Endodermal cell (in vitro differentiated cells): ENCODE measurements at places on chromosomes 13 and 19. TPM values are rescaled to one million over a fixed set of nuclear protein-coding genes. Genes with fewer than 3 reads are reported as not detected.
A peak's percentile ranks its signal among the peaks of the same experiment; 100 is the strongest.

DNA sequence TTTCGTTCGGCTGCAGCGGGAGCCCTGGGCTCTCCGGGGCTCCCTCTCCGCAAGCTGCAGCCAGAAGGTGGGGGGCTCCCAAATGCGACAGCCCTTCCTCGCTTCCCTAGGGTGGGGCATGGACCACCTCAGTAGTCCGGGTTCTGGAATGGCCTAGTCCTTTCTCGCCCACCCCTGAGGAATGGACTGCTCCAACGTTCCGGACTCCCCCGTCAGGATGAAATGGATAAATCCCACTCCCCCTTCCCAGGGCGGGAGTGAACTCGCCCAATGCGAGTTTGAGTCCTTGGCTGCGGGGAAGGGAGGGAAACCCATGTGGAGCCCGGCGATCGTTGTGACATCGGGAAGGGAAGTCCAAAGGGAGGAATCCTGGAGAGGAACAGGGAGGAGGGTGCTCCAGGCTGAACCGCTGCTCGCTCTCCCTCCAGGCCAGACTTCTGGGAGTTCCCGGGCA is 5.5 kb downstream of the HRC start:
- H3K4me1 ChIP-seq, result peaks cover 6% of the 10 kb centered on the region
- DNase-seq, result peak; percentile 93
- H3K27ac ChIP-seq, result peak overlapping the region; percentile 94
- peaks cover 14% of the 10 kb centered on the region for H3K27me3 ChIP-seq

DNA sequence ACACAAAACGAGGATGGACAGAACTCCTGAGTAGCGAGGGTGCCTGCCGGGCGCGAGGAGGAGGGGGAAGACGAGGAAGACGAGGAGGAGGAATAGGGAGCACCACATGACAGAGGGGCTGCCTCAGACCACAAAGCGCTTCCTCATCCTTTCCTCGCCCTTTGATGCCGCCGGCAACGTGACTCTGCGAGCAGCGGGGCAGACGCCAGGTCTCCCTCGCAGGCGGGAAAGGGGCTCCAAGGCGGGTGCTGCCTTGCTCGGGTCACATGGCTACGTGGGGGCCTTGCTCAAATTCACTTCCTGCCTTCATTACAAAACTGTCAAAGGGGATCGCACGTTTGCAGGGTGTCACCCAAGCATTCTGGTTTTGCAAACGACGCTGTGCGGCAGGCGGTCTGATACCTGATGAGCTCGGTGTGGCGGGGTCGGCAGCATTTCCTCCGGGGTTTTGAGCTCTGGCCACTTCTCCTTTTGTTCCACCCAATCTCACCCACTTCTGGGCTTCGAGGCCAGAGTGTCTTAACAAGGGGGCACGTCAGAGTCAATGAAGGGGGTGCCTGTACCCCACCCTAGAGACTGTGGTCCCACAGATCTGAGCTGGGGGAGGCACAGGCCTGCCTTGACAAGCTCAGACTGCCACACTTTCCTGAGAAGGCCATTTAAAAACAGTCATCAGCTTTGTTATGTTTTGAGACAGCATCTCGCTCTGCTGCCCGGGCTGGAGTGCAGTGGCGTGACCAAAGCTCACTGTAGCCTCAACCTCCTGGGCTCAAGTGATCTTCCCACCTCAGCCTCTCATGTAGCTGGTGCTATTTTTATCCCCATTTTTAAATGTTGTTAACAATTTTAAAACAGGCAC is 14.9 kb downstream of the MAP2K2 start:
- DNase-seq, result no peak
- no peaks in the 10 kb centered on the region for H3K4me1 ChIP-seq
- no peaks in the 10 kb centered on the region for H3K27me3 ChIP-seq
- no peak overlapping the region for H3K4me3 ChIP-seq
- no peak overlapping the region for H3K27ac ChIP-seq

GRCh38 chr13:23470790-23471614 is 37.5 kb upstream of the SACS start:
- peaks cover 4% of the 10 kb centered on the region for H3K4me1 ChIP-seq
- H3K36me3 ChIP-seq, result no peaks in the 10 kb centered on the region
- H3K4me3 ChIP-seq, result no peak overlapping the region
- H3K27me3 ChIP-seq, result peaks cover 1% of the 10 kb centered on the region

- peak; percentile 46 for DNase-seq
- H3K27me3 ChIP-seq, result no peaks in the 10 kb centered on the region
- H3K4me3 ChIP-seq, result no peak overlapping the region
- H3K4me1 ChIP-seq, result no peaks in the 10 kb centered on the region
- H3K36me3 ChIP-seq, result no peaks in the 10 kb centered on the region
These were observed 321.1 kb upstream of the EDNRB start for GRCh38 chr13:78239714-78240113.

- H3K27ac ChIP-seq, result no peak overlapping the region
- no peaks in the 10 kb centered on the region for H3K36me3 ChIP-seq
These were observed 14.2 kb downstream of the EFNB2 start for GRCh38 chr13:106521095-106521799.

DNA sequence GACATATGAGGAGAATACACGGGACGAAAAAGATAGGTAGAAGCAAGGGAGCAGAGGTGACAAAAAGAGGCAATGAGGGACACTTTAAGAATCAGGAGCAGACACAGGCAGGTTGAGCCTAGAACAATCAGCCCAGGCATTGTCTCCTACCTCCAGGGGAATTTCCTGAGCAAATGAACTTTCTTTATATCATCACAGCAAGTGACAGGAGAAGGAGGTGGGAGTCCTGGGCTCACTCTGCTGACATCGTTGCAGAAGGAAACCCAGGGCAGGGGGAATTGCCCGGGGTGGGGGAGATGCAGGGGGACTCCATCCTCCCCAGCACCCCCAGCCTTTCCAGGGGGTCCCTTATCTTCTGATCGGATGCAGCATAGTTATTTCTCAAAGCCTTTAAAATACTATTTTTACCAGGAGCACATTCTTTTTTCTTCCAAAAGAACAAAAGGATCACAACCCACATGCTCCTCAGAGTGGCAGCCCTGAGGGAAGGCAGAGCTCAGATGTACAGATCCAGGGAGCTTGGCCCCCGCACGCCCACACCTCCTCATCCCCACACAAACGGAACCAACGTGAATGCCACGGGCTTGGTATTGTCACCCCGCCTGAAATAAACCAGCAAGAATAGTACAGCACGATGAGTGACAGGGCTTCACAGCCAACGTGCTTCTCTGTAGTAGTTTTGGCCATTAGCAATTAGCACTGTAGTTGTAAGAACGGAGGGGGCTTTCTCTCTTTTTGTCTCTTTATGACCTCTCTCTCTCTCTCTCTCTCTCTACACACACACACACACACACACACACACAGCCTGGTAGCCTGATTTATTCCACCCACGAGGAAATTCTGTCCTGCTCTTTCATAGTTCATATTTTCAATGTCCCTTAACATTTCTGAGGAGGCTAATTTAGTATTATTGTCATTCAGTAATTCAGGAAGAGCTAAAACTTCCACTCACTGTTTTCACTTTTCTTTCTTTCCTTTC is 169.5 kb upstream of the UBL3 start:
- H3K4me3 ChIP-seq, result no peak overlapping the region
- peak; percentile 67 for DNase-seq
- H3K27ac ChIP-seq, result no peak overlapping the region
- H3K27me3 ChIP-seq, result no peaks in the 10 kb centered on the region
- H3K4me1 ChIP-seq, result peaks cover 15% of the 10 kb centered on the region

- H3K4me3 ChIP-seq, result no peak overlapping the region
- H3K4me1 ChIP-seq, result no peaks in the 10 kb centered on the region
- DNase-seq, result no peak
- H3K36me3 ChIP-seq, result no peaks in the 10 kb centered on the region
These were observed 52.0 kb upstream of the GAS6 start for GRCh38 chr13:113915786-113916329.

DNA sequence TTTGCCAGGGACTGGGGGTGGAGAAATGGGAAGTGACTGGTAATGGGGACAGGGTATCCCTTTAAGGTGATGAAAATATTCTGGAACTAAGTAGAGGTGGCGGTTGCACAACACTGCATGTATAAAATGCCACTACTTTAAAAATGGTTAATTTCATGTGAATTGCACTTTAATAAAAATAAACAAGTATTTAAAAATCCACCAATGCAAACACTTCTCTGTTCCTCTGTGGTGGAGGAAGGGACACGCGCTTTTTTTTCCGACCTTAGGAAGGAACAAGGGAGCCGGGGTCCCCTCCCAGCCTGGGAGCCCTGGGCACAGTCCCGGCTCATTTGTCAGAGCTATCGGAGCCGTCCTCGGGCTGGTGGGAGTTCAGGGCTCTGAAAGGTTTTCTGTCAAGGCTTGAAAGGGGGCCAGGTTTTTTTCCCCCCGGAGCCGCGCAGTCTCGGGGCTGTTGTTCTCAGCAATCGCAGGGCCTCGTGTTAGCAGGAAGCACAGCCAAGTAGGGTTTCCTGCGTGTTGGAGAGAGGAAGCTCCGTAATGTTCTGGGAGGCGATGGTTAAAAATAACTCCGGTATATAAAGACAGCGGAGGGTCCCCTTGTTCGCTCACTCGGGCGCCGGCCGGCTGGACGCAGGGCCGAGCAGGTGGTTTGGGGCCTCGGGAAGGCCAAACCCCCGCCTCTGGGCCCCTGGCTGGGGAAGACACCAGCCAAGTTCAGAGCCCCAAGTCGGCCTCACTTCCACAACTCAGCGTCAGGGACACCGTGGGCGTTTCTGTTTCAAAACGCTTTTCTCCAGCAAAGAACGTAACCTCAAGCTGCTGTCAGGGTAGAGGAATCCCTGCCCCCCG is 41.2 kb upstream of the KLF2 start:
- no peaks in the 10 kb centered on the region for H3K36me3 ChIP-seq
- no peak for DNase-seq
- no peaks in the 10 kb centered on the region for H3K27me3 ChIP-seq
- no peaks in the 10 kb centered on the region for H3K4me1 ChIP-seq
- H3K27ac ChIP-seq, result peak overlapping the region; percentile 76
- H3K4me3 ChIP-seq, result no peak overlapping the region

GRCh38 chr19:2533686-2534422 is 57.9 kb downstream of the GADD45B start:
- H3K27ac ChIP-seq, result no peak overlapping the region
- peak overlapping the region; percentile 67 for H3K4me3 ChIP-seq
- H3K27me3 ChIP-seq, result no peaks in the 10 kb centered on the region
- peaks cover 3% of the 10 kb centered on the region for H3K4me1 ChIP-seq
- H3K36me3 ChIP-seq, result no peaks in the 10 kb centered on the region

Gene TRAPPC6A
- 54.3 and 56.6 TPM in 2 replicates for total RNA-seq

Gene MYO1F
- total RNA-seq, result 0.46 to 1.1 TPM (median 0.54 TPM) in 3 replicates

Gene TNFRSF19
- 9.7 and 13.0 TPM in 2 replicates for total RNA-seq

Gene IGFL3
- 0.38 and 0.88 TPM in 2 replicates for total RNA-seq

Gene PTGIR
- not detected in 3 replicates for total RNA-seq

Gene LYL1
- 1.9 and 2.3 TPM in 2 replicates for total RNA-seq
